ENCODE measurements at places on chromosomes 5 and 9.
A peak's percentile ranks its signal among the peaks of the same experiment; 100 is the strongest.

- no peak for DNase-seq
Measured at GRCh38 chr5:56681346-56681745, 134.0 kb upstream of the MAP3K1 start.

GRCh38 chr5:1120236-1120999 is 8.6 kb upstream of the SLC12A7 start:
- DNase-seq: no peak

GRCh38 chr5:2201421-2201820 is 318.7 kb upstream of the IRX4 start:
- DNase-seq: no peak

- no peak for DNase-seq
Measured at GRCh38 chr9:132348676-132349075, 6.1 kb downstream of the SETX start.

GRCh38 chr9:77649109-77649812 is 1.1 kb upstream of the GNA14 start:
- peak; percentile 10 for DNase-seq

DNA sequence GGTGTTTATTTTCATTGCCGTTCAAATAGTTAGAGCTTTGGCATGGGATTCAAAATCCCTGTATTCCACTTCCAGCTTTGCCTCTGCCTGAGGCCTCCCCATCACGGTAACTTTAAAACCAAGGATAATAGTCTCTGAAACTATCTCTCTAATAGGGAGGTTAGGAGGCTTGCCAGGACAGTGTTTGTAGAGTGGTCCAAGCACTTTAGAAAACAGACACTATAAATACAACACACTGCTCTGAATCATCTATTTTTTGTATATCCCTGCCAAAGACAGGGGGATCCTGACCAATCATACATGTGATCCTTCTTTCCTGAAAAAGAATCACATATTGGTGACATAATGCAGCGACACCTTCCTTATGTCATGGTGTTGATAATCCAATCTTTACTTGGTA is 326.8 kb downstream of the BNC2 start:
- no peak for DNase-seq
